ELF-1 (cell line): ENCODE measurements at places on chromosomes 3 and 15.
A peak's percentile ranks its signal among the peaks of the same experiment; 100 is the strongest.

GRCh38 chr15:70194266-70194665, 96.5 kb upstream of the TLE3 start:
- DNase-seq, result no peak

GRCh38 chr15:67039384-67040075, 25.9 kb upstream of the SMAD3 start:
- peak; percentile 81 for DNase-seq

- DNase-seq, result peak; percentile 42
Observed at GRCh38 chr3:14784087-14784681, 34.6 kb upstream of the FGD5 start.

- no peak for DNase-seq
Observed at GRCh38 chr3:43341788-43342187, 55.4 kb downstream of the SNRK start.

DNA sequence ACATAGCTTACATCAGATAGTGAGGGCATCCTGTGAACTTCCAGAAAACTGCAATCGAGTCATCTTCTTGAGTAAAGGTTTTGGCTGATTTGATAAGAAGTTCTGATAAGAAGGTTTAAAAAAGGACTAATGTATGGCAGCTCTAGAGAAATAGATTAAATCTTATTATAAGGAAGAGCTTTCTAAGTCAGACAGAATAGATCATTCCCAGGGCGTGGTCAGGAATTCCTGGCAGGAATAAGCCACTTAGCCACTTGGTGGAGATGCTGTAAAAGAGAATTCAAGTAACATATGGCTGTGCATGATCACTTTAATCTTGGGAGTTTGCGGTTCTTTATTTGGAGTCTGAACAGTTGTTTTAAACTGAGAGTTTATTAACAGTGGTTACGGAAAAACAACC, 17.4 kb downstream of the PGBD4 start:
- no peak for DNase-seq

- peak; percentile 23 for DNase-seq
Observed at GRCh38 chr3:13023235-13023970, 49.8 kb downstream of the IQSEC1 start.

DNA sequence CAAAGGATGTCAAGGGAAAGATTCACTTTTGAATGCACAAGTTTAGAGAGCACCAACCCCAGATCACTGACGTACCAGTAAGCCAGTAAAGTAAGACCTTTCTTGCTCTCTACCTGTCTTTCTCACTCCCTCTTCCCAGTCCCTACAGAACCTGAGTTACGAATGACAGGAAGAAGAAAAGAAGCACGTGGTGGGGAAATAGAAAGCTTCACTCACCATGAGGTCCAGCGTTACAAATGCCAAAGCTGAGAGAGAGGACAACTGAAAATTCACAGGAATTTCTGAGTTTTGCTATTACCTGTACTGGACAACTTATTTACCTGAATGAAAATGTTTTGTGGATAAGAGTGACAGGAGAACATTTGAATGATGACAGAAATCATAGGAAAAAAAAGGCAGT, 133.2 kb upstream of the GBE1 start:
- no peak for DNase-seq

DNA sequence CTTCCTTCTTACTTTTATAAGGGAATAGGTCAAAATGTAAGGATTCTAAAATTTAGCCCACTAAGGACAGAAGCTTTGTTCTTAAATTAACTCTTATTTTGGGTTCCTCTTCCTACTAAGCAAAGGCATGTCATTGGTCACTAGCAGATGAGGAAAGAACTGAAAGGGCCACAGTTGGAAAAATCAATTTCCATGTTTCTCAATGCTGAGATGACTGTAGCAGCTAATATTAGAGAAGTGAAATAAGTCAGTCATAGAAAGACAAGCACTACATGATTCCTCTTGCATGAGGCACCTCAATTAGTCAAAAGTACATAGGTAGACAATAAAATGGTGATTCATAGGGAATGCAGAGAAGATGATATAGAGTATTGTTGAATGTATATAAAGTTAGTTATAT, 353.7 kb downstream of the RSL24D1 start:
- no peak for DNase-seq

DNA sequence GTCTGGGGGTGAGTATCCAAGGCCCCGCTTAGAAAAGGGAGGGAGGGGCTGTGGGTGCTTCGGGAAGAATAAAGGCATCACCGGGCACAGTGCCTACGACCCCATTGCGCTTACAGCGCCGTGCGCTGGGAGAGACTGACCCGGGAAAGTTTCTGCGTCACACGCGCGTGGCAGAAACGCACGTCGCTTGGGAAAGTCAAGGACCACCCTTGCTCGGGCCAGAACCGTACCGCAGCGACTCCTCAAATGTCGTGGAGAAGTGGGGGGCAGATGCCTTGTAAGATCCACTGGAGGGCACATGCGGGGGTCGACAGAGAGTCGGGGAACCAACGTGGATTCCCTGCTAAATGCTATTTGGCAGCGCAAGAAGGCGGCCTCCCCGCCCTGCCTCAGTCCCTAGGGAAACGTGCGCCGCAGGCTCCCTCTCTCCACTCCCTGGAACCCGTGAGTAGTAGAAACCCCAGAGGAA, 2.4 kb downstream of the ADAMTS9 start:
- DNase-seq, result no peak

DNA sequence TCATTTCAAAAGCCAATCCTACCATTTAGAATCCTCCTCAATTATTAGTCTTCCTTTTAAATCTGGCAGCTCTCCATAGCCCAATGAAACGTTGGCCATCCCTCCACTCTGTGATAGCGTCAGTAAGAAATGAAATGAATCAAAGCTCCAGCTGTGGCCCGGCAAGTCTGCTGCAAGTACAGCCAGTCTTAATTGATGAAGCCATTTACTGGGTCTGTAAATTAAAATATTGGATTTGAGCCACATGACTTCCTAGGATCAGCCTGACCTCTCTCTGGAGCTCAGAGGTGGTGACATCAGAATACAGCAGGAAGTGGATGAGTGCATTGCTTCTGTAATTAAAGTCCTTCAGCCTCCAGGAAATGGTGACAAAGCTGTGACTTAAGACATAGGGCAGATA, 347.0 kb upstream of the LMCD1 start:
- DNase-seq, result no peak

GRCh38 chr3:135260025-135260424, 465.0 kb downstream of the EPHB1 start:
- peak; percentile 23 for DNase-seq

- DNase-seq, result peak; percentile 71
Observed at GRCh38 chr3:52798978-52799476, 4.4 kb downstream of the ITIH3 start.
